ENCODE measurements at places on chromosomes 5 and 9.

DNA sequence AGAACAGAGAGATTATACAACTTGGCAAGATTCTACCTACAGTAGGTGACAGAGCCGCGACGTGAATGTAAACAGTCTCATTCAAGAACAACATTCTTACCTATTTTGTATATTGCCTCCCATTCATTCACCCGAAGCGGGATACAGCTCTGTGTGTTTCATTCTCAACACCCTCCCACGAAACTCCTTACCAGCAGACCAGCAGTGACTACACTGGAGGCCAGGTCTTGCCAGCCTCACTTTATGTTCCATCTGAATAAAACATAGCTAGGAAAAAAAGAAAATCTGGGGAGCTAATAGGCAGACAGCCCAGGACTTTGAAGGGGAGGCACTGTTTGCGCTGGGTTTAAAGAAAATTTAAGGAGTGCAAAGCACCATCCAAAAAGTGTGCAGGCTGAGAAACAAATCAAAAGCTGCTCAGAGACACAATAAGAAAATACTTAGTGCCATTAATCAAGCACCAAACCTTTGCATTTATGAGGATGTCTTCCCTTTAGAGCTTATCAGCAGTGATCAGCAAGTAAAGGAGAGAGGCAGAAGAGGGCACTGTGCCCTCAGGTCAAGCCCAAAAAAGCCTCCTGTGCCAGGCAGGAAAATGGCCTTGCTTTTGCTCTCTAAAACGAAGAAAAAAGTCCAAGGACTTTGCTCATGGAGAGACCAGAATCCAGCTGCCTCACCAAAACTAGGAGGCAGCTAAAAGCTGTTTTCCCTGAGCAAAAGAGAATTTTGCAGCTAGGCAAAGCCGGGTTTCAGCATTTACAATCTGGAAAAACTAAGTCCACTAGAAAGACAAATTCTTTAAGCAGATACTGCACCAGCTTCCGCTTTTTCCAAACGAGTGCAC is 295.1 kb downstream of the BNC2 start:
- DNase-seq: no peak

DNA sequence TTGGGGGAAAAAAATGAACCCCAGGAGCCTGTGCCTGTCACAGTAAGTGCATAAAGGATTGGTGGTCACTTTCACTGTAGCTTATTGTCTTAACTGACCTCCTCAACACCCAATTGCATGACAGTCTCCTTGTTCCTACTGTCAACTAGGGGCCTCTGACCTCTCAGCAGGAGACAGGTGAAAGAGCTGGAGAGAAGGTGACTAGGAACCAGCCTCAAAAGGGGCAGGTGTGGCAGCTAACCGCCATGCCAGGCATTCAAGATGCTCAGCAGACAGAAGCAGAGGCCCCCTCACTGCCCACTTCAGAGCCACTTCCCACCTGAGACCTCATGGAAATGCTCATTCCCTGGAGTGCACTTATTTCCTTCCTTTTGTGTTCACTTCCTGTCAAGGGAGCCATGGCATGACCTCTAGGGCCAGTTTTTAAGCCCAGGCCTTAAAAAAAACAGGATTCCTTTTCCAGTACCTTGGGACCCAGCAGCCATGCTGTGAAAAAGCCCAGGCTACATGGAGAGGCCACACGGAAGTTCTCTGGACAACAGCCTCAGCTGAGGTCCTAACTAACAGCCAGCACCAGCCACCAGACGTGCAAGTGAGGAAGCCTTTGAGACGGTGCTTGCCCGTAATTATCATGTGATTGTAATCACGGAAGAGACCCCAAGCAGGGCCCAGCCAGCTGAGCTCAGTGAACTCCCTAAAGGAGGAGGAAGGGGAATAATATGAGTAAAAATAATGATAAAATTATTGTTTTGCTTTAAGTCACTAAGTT is 74.9 kb downstream of the NSUN2 start:
- DNase-seq: no peak

GRCh38 chr9:113465599-113466140 is 2.1 kb downstream of the RGS3 start:
- DNase-seq: peak; percentile 10

- no peak for DNase-seq
These were observed 174.9 kb upstream of the DMAC1 start for GRCh38 chr9:7974335-7974960.
